NCI-H526 (cell line): ENCODE measurements at places on chromosomes 12 and 14.

DNA sequence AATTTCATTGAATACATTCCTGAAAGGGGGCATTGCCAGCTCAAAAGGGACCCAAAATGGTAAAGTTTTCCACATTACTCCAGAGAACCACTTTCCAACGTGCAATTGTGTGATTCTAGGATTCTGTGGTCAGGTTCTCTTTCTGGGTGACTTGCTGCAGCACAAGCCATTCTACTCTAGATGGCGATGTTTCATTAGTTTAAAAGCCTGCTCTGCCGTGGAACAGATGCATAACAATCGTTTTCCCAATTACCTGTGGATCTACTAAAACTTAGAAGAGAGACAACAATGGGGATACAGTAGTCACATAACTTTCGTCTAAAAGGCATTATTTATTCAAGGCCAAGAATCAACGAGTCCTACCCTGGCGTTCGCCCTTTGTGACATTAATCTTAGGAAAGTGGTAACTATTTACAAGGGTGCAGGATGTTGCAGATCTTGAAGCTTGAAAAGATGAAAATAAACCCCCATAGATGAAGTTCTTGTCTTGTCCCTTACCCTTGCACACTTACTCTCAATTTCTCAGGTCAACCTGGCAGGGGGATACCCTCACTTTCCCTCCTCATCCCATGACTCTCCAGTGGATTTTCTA, 400.9 kb downstream of the SNAPC1 start:
- no peak for DNase-seq

- DNase-seq = no peak
These were observed 66.9 kb upstream of the FGD4 start for GRCh38 chr12:32332446-32332845.

DNA sequence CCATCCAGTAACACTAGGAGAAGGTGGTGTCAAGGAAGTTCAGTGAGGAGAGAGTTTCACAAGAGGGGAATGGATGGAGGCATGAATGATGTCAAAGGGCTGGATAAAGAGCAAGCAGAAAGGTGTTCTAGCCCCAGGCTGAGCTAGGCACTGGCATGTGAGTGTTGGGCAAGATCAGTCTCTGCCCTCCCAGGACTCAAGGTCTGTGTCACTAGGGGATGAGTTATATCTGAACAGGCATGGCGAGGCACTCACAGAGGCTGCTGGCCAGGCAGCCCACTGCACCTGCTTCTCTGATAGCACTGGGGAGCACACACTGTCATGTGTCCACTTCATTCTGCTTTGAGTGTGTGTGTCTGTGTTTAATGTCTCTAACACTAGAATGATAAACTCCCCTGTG, 903.8 kb downstream of the BCL11B start:
- no peak for DNase-seq

GRCh38 chr14:62006116-62006731, 244.0 kb downstream of the SNAPC1 start:
- DNase-seq = no peak

- DNase-seq = no peak
These were observed 332.9 kb downstream of the TMEM132D start for GRCh38 chr12:129570796-129571400.

DNA sequence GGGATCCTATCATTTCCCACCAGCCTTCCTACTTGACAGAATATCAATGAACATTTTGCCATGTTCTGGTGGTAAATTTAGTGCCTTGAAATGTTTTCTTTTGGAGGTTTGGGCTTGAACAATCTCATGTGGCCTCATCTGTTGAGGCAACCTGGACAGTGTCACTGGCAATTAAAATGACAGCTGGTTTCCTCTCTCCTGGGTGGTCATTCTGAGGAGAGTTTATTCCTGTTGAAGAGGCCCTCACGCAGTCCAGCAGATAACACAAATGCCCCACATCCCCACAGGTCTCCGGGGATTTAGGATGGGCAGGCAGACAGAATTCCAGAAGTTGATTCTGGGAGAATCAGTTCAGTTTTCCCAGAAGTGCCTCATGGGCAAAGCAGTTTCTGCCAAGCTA, 41.9 kb downstream of the MMAB start:
- no peak for DNase-seq

- DNase-seq = no peak
These were observed 16.0 kb upstream of the PLEKHH1 start for GRCh38 chr14:67517083-67517482.

GRCh38 chr12:25811656-25812126, 146.8 kb upstream of the RASSF8 start:
- no peak for DNase-seq

DNA sequence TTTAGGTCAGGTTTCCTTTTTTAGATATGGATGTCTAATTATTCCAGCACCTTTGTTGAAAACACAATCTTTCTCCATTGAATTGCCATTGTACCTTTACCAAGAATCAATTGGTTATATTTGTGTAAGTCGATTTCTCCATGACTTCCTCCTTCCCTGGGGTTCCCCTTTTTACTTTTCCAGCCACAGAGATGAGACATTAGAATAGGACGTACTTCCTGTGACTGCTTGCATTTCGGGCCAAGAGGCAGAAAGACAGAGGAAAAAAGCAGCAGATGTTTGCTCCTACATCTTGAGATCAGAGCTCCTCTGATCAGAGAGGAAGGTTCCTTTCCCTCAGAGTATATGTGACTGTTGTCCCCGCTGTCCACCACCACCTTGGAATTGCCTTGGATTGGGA, 453.7 kb upstream of the RGS6 start:
- DNase-seq = no peak

DNA sequence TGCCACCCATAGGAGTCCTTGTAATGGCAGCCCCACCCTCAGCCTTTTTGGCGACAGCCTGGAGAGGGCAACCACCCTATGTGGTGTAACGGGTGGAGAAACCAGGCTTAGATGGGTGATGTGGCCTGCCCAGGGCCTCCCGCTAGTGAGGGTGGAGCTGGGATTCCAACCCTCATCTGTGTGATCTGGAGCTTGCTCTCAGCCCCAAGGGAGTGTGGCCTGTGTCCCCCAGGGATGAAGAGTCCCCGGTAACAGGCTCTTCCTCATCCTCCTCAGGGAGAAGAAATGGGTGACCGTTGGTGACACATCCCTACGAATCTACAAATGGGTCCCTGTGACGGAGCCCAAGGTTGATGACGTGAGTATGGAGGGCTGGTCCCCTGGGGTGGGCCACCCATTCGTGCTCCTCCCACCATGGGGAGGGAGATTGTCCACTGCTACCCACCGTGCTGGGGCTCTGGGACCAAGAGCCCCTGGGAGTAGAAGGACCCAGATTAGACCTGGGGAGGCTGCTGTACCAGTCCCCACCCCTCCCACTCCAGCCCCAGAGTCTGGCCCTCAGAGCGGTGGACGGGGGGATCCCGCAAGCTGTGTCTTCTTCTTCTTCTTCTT, 8.8 kb downstream of the BCL7A start:
- no peak for DNase-seq

DNA sequence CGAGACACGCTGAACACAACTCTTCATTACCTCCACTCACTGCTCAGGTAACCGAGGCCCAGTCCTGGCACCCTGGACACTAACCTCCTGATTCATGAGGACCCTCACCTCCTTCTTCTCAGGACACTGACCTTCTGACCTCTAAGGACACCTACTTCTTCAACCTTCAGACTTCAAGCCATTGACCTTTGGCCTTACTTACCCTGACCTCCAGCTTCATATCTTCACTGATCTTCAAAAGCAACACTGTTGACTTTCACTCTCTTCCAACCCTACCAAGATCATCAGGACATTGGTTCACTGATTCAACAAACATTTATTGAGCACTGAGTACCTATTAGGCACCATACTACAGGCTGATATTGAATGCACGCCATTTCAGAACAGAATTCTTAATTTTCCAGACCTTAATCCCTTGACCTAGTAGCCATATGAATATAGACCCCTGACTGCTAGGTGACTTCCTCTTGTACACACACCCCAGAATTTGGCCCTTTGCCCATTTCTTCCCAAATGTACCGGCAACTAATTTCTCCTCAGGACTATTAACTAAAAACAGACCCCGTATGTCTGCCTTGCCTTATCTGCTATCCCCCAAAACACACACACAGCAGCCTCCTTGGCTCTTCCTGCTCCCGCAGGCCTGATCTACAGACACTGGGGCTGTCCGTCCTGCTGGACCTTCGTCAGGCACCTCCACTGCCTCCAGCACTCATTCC, 5.8 kb downstream of the ARHGEF40 start:
- DNase-seq = no peak

GRCh38 chr14:89455412-89455811, 38.4 kb upstream of the FOXN3 start:
- no peak for DNase-seq
